ENCODE measurements at places on chromosomes 12 and 14.

DNA sequence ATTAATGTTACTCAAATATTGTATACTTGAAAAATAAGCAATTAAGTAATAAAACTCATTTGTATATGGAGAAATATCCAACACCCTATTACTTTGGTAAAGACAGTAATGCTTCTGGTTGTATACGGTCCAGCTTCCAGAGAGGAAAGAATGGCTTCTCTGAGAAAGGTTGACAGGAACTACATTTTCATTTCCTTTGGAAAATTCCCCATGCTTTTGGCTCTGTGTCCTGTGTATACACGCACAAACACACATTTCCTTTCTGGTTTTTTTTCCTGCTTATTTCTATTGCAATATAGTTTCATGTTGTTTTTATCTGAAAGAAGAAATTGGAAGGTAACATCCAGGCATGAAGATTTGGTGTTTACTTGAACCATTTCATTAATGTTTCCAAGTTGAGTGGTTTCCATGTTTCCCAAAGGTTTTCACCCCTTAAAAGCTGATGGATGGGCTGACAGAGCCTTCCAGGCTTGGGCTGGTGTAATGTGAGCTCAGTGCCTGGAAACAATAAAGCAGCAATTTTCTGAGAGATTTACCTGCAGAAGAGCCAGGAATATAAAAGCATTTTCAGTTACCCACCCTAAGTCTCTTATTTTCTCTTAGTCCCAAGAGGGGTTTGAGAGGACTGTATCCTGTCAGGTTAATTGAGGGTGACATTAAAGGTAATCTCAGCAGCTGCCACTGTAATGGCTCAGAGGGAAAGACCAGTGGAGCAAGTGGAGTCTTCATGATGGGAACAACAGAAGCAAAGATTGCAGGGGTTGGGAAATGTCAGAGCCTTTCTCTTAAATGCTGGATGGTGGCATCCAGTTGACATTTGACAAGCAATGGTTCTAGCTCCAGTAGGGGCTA lies 33.4 kb upstream of the TMTC1 start:
- no peak for DNase-seq

- no peak for DNase-seq
These were observed 33.7 kb downstream of the LIMA1 start for GRCh38 chr12:50249464-50250182.

- no peak for DNase-seq
These were observed 227.1 kb downstream of the CEP128 start for GRCh38 chr14:80714474-80714873.

DNA sequence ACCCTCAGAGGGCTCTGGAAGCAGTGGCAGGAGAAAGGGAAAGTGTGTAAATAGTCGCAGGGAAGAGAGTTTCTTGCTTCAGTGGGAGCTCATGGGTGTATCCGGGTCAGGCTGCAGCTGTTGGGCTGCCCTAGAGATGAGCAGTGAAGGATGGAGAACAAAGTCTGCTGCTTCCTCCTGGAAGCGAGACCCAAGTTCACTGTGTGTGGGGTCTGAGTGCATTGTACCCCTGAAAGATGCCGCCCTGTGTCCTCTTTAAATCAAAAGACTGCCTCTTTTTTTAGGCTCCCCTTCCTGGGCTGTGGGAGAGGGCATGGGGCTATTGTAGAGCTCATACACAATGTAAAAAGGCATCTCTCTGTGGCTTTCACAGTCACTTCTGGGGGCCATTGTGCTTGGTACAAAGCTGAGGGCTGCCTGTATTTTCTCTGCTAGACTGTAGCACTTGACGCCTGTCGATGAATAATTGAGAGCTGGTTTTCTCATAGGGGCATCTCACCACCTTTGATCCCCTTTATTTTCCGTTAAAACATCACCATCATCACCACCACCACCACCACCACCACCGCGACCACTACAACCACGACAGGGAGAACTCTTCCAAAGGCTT lies 16.7 kb downstream of the CHST11 start:
- no peak for DNase-seq

GRCh38 chr12:23534196-23534595 lies 415.3 kb downstream of the SOX5 start:
- DNase-seq, result no peak

DNA sequence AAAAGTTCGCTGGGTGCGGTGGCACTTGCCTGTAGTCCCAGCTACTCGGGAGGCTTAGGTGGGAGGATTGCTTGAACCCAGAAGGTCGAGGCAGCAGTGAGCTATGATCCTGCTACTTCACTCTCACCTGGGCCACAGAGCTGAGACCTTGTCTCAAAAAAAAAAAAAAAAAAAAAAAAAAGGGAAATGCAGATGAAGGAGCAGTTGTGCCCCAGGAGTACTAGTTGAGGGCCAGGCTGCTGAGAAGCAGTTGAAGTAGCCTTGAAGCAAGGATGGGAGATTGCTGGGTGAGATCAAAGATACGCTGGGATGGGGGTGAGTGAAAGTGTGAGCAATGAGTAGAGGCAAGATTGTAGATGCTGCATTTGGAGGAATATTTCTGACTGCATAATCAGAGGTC lies 93.4 kb upstream of the DNM1L start:
- DNase-seq, result no peak

- DNase-seq, result no peak
These were observed 815 bp downstream of the NID2 start for GRCh38 chr14:52067873-52068614.

DNA sequence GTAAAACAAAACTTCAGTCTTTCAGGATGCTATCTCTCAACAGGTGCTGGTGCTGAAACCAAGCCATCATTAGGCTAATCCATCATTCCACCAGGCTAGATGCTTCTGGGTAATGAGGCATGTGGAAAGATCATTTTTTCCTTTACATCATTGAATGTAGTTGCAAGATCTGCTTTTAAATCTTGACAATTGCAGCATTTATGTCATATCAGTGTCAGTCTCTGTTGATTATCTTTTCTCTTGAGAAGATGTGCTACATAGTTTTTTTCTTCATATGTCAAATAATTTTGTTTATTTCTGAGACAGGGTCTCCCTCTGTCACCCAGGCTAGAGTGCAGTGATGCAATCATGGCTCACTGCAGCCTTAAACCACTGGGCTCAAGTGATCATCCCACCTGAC lies 16.2 kb upstream of the EXD2 start:
- DNase-seq, result no peak
